H9 (cell line): ENCODE measurements at places on chromosomes 7 and 10. TPM values are rescaled to one million over a fixed set of nuclear protein-coding genes. Genes with fewer than 3 reads are reported as not detected.

DNA sequence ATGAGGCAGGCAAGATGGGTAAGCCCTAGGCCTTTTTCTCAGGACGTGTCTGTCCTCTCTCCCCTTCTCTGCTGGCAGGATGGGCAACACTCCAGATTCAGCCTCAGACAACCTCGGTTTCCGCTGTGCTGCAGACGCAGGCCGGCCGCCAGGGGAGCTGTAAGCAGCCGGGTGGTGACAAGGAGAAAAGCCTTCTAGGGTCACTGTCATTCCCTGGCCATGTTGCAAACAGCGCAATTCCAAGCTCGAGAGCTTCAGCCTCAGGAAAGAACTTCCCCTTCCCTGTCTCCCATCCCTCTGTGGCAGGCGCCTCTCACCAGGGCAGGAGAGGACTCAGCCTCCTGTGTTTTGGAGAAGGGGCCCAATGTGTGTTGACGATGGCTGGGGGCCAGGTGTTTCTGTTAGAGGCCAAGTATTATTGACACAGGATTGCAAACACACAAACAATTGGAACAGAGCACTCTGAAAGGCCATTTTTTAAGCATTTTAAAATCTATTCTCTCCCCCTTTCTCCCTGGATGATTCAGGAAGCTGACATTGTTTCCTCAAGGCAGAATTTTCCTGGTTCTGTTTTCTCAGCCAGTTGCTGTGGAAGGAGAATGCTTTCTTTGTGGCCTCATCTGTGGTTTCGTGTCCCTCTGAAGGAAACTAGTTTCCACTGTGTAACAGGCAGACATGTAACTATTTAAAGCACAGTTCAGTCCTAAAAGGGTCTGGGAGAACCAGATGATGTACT lies 13.1 kb downstream of the PHKG1 start:
- DNase-seq, result peak; percentile 65

DNA sequence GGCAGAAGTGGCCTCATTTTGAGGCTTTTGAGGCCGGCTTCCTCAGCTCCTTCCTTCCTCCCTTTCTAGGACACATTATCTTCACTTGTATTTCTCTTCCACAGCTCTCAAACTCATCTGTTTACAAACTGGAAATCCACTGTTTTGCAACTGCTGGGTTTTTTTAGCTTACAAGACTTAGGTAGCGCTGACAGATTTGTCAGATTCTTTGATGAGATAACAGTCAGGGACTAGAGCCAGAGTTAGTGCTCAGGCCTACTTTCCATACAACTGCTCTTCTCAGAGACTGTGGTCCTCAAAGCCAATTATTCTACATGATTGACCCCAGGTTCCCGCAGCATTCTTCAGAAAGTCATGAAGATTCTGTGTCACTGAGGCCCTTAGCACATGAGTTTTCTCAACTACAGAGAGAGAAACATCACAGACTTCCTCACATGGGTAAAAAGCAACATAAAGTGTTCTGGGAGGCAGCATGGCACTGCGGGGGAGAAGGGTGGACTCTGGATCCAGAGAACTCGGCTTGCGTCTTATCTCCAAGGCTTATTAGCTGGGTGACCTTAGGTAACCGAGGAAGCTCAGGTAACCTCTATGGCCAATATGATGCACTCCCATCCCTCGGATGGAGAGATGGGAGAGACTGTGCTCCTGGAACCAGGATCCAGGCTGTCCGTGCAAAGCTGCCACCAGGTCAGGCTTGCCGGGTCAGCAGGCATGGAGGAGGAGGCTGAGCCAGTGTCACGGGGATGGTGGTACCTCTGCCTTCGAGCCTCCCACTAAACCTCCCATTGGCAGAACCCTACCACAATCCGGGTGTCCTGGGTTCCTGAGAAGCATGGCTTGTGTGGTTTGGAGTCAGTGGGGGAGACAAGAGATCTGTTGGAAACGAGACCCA lies 10.5 kb downstream of the DDC start:
- no peak for DNase-seq

DNA sequence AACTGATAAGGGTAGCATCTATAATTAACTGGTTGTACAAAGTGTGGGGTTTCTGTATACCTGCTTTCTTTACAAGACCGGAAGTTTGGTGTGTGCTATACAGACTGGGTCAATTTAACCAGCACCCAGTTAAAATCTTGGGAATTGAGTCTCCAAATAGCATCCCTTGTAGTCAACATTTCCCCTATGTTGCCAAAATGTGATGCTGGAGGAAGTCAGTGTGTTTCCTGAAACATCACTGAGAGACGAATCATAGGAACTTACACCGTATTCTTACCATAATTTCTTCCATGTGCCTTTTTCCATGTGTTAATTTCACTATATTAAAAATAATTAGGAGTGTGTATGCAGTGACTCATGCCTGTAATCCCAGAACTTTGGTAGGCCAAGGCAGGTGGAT lies 1.7 kb downstream of the AKR1C4 start:
- no peak for DNase-seq

DNA sequence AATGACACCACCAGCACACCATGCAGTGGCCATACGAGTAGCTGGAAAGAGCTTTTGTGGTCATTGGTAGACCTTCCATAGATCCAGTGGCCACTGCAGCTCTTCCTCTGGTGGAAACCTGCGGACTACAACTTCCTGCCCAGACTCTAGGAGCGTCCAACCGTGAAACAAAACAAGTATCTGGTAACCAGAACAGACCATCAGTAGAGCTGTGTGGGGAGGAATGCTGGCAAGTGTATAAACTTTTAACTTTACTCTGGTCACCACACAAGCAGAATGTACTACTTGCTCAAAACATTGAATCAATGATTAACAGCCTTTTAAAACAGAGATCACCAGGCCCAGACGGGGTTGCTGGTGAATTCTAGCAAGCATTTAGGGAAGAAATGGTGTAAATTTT lies 154.7 kb upstream of the DGKB start:
- no peak for DNase-seq

GRCh38 chr7:158809596-158809995 lies 19.7 kb downstream of the ESYT2 start:
- DNase-seq, result no peak

- no peak for DNase-seq
These were observed 59.3 kb upstream of the TMEM140 start for GRCh38 chr7:135088566-135088965.

DNA sequence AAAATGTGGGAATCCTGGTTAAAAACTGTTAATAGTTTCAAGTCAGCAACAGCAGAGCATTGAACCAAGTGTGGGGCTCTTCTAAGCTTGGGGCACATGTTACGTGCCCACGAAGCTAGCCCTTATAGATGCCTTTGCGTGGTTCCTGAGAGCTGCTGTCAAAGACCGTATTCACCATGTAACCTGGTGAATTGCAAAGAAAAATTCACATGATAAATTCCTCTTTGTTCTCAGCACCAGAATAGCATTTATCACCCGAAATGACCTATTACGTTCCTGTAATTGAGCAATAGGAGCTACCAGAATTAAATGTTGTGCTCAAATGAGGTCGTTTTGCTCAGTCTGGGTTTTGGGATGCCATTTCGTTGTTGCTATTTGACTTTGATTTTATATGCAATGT lies 202.6 kb upstream of the PRPS1L1 start:
- no peak for DNase-seq

- no peak for DNase-seq
These were observed 8.7 kb upstream of the BHLHA15 start for GRCh38 chr7:98202367-98203195.

DNA sequence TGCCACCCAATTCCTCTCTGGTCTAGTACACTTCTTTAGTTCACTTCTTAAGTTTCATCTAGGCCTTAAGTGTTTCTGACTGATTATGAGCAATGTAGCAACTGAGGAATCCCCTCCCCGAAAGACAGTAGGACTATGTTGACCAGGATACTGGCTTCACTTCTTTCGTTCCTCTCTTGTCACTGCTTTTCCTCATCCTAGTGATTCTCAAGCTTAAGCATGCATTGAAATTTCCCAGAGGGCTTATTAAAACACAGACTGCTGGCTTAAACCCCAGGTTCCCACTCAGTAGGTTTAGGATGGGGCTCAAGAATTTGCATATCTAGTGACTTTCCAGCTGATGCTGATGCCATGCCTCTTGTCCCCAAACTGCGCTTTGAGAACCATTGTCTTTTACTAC lies 164.6 kb upstream of the WNT16 start:
- DNase-seq, result no peak

GRCh38 chr7:66237906-66238772 lies 33.0 kb downstream of the TPST1 start:
- no peak for DNase-seq

DNA sequence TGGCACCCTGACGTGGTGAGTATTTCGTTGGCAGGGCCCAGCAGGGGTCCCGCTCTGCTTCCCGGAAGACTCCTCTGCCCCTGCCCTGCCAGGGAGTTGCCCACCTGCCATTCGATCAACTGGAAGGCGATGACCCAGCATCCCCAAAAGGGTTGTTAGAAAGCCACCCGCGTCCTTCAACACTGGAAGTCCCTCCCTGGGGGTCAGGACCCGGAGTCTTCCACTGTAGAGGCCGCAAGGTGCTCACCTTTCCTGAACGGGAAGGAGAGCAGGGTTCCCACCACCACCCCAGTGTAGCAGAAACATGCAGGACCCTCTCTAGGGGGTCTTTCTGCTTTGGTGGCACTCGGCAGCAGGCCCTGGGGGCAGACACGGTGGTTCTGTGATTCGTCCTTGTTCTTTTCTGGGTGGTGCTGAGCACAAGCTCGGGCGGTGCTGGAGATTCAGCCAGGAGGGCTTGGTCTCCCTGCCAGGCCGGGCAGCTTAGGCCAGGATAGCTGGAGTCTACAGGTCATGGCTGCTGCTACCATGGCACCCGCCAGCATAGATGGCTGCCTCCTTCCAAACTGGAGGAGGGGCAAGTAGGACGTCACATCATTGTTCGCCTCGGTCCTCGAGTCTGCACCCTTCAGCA lies 19.6 kb upstream of the DPYSL4 start:
- no peak for DNase-seq

GRCh38 chr10:11237571-11237970 lies 219.9 kb downstream of the CELF2 start:
- DNase-seq, result no peak

Gene ATOH7
- 0.20 and 0.29 TPM in 2 replicates for total RNA-seq

Gene PTF1A
- not detected in 2 replicates for total RNA-seq

Gene LBX1
- not detected in 2 replicates for total RNA-seq

Gene RBM28
- 67.5 and 70.0 TPM in 2 replicates for total RNA-seq

Gene PRKAR1B
- total RNA-seq, result 43.3 and 44.2 TPM in 2 replicates

Gene GSTO2
- 12.0 and 14.5 TPM in 2 replicates for total RNA-seq

Gene LAMB1
- 75.8 and 78.9 TPM in 2 replicates for total RNA-seq

Gene IFIT1B
- not detected in 2 replicates for total RNA-seq
